ENCODE measurements at places on chromosomes 5 and 9.

DNA sequence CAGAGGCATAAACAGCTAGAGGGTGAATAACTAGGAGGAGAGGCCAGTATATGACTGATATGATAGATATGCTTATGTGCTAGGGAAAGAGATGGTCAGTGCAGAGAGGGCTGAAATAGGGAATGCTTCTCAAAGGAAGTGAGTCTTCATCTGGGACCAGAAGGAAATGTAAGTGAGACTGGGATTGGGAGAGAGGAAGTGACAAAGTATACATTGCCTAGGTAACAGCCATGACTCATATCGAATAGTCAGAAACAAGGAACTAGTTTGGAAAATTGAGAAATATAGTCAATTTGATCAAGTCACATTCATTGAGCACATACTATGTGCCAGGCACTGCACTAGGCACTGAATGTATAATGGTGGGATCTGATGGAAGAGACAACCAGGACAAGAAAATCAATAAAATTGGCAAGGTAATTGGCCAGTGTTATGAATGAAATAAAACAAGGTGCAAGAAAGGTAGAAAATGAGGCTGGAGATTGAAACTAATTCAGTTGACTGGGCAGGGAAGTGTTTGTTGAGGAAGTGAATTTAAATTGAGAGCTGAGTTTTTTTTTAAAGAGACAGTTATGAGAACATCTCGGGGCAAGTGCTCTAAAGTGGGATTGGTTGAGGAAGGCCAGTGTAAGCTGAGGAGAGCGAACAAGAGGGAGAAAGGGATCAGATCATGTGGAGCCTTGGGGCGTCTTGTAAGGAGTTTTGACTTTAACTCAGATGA, 4.3 kb downstream of the ERAP2 start:
- no peak for DNase-seq

- no peak for DNase-seq
These were observed 17.2 kb downstream of the KDM3B start for GRCh38 chr5:138369706-138370105.

DNA sequence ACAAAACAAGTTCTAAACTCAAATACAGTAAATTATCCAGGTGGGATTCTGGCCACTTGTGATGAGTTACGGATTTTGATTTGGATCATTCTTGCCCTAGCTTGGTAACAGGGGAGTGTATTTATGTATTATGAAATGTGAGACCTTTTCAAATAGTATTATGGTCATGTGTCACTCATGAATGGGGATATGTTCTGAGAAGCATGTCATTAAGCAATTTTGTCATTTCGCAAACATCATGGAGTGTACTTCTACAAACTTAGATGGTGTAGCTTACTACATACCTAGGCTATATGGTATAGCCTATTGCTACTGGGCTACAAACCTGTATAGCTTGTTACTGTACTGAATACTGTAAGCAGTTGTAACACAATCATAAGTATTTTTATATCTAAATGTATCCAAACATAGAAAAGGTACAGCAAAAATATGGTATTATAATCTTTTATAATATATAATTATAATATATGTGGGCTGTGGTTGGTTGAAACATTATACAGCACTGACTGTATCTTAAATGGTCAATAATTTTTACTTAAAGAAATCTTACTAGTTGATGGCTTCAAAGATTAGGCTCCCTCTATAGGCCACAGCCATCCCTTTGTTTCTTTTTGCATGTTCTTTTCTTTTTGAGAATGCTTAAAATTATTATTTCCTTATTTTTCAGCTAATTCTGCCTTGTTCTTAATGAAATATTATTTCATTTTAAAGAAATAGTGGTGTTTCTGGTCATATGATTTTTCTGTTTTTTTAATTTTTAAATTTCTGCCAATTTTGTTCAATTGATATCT, 128.4 kb downstream of the MAST4 start:
- no peak for DNase-seq

GRCh38 chr5:138230981-138231589, 18.0 kb upstream of the CDC23 start:
- no peak for DNase-seq

DNA sequence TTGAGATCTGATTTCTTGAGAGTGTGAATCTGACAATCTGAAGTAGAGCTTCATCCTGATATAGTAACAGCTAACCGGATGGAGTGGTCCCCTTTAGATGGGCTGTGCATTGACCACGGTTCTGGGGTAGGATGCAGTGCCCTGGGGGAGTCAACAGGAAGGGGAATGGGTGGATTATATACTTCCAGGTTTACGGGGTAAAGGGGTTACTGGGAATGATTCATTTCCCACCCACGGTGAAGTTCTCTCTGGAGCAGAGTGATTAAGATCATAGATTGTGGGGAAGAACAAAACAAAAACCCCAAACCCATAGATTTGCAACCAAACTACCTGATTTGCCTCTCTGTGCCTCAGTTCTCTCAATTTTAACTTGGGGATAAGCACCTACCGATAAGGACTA, 1.5 kb upstream of the B4GALT7 start:
- no peak for DNase-seq

DNA sequence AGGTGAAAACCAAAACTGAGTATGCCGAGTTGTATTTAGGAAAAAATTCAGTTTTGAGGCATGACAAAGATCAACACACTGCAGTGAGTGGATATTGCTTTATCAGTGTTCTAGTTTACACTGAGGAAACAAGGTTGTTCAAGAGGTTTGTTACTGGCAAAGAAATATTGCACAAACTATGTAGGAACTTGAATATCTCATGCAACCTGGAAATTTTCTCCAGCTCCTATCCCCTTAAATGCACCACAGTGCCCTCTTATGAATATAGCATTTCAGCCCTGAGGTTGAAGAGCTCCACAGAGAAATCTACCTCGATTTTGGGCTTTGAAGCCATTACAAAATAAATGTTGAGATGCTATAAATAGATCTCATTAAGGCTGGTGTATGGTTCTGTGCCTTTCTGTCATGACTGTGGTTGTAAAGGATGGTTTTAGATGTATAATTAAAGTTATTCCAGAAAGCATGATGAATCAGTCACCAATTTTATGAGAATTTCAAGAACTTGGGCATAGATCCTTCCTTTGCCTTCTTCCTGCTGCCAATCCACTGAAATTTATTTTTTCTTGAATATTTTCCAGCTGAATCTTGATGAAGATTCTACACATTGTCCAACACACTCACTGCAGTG, 159.3 kb downstream of the SPATA31D1 start:
- no peak for DNase-seq

- DNase-seq = peak; percentile 75
These were observed 457 bp downstream of the UGCG start for GRCh38 chr9:111896942-111897600.

DNA sequence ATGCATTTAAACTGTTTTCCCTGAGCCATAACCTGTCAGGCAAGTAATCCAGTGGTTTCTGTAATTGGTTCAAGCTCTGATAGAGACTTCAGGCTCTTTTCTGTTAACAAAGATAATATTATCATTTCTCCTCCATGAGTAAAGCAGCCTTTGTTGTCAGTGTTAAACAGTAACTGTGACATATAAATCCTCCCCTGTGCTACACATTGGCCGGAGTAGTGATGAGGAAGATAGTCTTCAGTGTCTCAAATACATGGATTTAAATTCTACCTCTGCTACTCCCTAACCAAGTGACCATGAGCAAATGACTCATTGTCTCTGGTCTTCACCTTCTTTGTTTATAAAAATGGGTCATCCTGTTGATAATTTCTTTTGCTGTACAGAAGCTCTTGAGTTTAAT, 615.5 kb upstream of the CHD1 start:
- DNase-seq = no peak

- DNase-seq = no peak
These were observed 62.5 kb downstream of the EXOSC2 start for GRCh38 chr9:130756037-130756436.
